ENCODE measurements at places on chromosomes 2 and 18. TPM values are rescaled to one million over a fixed set of nuclear protein-coding genes. Genes with fewer than 3 reads are reported as not detected.

GRCh38 chr2:138291805-138292204 is 209.8 kb upstream of the SPOPL start:
- no peak for DNase-seq

The COLEC12 gene
- total RNA-seq: 0.03 TPM

DNA sequence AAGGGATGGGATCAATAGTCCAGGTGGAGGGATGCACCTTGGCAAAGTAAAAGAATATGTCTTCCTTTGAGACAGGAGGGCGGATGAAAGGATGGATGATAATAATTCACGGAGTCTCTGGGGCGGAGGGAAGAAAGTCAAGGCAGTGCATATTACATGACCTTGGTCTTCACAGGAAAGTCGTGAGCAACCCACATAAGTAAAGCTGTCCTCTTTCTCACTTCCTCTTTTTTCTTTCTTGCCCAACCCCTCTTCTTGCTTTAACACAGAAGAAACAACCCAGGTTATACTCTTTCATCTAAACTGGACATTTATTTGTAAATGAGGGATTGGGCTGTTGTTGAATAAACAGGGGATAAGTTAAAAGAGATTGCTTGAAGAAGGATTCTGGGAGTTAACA is 168.7 kb upstream of the SKOR2 start:
- no peak for DNase-seq

DNA sequence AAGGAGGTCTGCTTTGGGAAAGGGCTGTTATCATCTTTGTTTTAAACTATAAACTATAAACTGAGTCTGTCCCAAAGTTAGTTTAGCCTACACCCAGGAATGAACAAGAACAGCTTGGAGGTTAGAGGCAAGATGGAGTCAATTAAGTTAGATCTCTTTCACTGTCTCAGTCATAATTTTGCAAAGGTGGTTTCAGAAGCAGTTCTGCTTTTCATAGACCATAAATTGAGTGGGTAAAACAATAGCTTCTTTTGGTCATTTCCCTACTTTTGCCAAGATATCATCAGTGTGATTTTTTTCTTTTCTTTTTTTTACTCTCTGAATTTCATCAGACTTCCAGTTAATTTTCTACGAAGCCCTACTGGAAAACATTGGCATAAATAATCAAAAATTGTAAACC is 117.0 kb downstream of the AP1S3 start:
- DNase-seq: no peak

DNA sequence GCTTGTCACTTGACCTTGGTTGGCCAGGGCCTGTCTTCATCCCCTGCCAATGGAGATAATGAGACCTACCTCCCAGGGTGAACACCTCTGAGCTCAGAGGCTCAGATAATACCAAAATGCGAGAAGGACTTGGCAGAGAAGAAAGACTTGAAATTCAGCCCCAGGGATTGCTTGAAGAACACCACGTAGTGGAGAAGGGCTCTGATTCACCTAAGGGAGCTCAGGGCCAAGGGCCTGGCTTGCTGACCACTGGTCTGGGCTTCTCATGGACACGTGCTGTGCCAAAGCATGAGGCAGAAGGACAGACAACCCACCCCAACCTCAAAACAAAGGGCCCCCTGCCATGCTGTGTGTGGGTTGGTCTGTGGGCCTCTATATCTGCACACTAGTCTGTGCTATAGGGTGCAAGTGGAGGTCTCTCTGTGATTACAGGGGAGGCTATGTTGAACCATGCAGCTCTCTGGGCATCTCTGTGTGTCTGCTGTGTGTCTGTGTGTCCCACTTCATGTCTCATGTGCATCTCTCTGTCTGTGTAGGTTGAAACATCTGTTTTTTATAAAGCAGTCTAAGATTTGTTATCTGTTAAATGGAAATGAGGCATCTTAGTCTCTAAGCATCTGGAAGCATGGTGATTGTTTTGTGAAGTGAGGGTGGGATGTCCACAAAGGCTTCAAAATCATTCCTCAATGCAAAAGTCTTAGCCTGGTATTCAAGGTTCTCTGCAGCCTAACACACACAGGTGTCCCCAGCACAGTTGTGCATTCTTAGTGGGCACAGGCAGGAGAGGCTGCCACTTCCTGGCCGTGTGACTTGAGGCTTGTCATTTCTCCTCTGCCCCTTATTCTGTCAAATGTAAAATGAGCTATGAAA is 61.0 kb upstream of the EPAS1 start:
- no peak for DNase-seq

GRCh38 chr2:229689307-229689839 is 25.0 kb downstream of the DNER start:
- no peak for DNase-seq

GRCh38 chr18:3245853-3246634 is 1.6 kb upstream of the MYL12A start:
- DNase-seq: no peak

- no peak for DNase-seq
Measured at GRCh38 chr2:241445426-241445825, 63.0 kb downstream of the STK25 start.

DNA sequence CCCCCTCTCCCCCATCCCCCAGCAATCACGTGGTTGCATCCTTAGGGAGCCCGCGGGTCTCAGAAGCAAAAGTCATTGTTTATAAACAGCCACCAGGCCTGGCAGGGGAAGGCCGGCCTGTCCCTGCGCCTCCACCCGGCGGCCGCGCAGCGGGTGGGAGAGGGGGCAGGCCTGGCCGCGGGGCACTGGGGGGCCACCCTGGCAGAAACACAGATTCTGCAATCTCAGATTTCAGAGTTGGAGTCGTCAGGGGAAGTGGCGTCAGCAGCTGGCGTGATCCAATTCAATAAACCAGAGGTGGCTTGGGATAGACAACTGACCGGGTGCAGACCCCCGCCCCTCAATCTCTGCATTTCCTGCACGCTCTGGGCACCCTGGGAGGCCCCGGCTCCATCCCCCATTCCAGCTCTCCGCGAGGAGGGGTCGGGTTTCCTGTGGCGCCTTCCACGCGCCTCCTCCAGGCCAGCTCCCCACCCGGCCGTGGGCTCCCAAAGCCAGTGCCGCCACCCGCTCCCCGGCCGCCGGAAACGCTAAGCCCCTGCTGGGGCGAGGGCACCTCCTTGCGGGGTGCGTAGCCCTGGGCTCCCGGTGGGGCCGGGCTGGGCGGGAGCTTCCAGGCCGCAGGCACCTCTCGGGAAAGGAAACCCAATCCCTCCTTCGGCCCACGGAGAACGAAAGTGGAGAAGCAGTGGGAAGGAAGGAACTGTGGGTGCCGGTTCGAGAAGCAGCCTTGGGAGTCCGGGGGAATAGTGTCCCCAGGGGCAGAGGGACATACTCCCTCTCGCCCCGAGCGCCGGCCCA is 1.1 kb downstream of the BIN1 start:
- DNase-seq: no peak

DNA sequence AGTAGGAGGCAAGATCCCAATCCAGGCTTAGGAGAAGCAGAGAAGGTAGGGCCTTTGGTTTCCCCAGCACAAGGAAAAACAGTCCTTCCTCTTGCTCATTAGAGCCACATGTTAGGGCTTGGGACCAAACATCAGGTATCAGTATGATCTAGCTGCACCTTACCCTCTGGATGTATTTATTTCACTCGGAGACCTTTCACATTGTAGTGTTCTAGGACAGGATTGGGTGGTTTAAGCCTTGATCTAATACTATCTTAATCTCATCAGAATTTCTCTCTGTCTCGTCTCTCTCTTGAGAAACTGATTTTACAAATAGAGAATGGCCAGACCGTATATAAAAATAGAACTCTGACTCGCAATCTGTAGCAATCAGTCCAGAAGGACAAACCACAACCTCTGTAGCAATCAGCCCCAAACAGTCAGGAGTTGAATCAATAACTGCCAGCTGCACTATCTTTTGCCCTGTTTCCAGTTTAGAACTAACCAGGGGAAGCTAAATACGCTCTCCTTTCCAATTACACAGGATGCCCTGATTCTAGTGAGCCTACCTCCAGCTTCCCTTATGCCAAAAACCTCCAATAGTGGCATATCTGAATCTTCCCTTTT is 207.1 kb downstream of the TDRD15 start:
- DNase-seq: no peak

GRCh38 chr2:223681125-223681524 is 79.0 kb upstream of the SCG2 start:
- no peak for DNase-seq

The SLC35F6 gene
- 67.3 TPM for total RNA-seq

DNA sequence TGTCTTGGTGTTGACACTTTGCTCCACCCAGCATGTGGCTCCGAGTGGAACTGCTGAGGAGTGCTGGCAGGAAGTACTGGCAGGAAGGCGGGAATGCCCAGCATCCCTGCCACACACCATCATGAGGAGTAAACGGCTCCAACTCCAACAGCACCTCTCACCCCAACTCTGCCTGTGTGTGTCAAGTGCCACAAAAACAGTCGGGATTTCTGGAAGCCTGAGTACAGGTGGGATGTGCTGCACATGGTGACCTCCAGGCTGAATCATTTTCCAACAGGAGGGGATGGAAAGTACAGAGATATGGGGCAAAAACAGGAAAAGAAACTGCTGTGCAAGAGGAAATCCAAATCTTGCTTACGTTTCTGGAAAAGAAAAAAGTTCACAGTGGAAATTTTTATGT is 53.6 kb downstream of the PARD6G start:
- no peak for DNase-seq

DNA sequence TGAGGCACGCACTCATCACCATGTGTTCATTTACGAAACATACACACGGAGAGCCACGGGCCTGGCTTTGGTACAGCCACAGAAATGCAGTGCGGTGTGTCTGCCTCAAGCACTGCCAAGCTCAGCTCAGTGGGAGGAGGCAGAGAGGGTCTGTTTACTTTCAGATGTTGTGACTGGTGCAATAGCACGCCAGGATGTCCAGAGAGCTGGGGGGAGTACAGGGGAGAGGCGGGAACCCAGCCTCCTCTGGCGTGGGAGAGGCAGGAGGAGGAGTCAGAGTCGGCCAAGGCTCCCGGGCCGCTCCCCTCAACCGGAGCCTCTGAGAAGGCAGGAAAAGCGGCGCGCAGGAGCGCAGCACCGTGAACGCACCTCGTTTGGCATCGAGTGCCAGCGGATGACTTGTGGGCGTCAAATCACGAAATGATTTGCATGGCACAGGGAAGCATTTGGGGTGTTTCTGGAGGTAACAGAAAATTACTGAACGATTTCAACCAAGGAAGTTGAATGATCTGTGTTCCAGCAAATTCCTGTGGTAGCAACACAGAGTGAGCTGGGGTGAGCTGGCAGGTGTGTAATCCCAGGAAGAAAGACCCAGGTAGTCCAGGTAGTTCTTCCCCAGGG is 143.0 kb downstream of the ZNF516 start:
- DNase-seq: no peak

The RIT2 gene
- not detected for total RNA-seq

- DNase-seq: no peak
Measured at GRCh38 chr2:862355-862687, 88.3 kb upstream of the SNTG2 start.

GRCh38 chr18:33577685-33578517 is at the start of gene ASXL3:
ASXL3 (plus strand) TSS chr18:33578219; CDS start chr18:33578632, 413 bp downstream.
- DNase-seq: no peak

DNA sequence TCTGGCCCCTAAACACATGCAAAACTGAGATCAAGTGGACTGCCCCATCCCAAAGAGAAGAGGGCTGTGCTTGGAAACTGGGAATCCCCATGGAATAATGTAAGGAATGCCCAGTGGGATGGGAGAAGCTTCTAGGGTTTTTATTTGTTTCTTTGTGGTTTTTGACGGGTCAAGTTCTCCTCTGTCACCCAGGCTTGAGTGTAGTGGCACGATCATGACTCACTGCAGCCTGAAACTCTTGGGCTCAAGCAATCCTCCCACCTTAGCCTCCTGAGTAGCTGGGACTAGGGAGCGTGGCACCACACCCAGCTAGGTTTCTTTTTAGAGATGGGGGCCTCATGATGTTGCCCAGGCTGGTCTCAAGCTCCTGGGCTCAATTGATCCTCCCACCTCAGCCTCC is 101.7 kb upstream of the ZSWIM2 start:
- no peak for DNase-seq

The SAG gene
- not detected for total RNA-seq

The LIMS4 gene
- 0.51 TPM for total RNA-seq

The STPG4 gene
- total RNA-seq: 0.36 TPM

DNA sequence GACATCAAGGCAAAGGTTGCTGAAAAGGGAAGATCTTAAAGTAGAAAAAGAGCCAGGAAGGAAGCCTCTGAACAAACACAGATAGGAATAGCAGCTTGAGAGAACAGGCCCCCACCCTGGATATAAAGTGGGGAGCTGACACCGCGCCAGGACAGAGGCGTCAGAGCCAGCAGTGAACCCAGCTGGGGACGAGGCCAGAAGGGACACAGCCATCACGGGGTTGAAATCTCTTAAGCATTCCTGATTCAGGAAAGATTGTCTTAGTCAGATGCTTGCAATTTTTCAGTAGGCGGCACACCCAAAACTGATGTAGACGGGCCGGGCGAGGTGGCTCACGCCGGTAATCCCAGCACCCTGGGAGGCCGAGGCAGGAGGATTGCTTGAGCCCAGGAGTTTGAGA is 93.8 kb upstream of the PHLPP1 start:
- DNase-seq: no peak

The CTAGE1 gene
- not detected for total RNA-seq

DNA sequence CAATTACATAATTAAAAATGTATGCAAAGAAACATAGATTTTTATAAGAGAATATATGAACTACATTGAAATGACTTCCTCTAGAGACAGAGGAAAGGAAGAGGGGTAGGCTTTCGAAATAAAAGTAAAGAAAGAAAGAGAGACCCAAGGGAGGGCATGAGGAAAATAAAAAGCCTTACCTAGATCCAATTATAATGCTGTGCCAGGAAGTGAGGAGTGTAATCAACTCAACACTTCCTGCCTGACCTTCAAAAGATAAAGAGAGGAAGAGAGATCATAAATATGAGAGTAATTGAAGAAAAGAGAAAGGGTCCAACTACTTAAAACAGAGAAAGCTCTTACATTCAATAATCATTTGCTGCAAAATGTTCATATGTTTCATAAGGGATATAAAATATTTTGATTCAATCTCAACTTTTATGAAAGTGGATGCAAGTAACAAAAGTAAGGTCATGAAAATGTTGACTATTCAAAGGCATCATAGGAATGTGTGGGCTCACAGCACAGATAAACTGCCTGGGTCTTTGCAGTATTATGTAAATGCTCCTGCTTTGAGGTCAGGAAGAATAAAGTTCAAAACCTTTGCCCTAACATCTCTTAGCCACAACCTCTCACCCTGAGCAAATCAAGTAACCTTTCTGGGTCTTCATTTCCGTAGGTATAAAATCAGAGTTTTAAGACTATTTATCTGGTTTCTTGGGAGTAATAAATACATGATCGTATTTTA is 1237.7 kb downstream of the LRP1B start:
- DNase-seq: no peak

The KYNU gene
- not detected for total RNA-seq

- no peak for DNase-seq
Measured at GRCh38 chr2:144162652-144163051, 357.3 kb downstream of the ZEB2 start.

GRCh38 chr2:162114271-162114670 is 37.8 kb downstream of the GCG start:
- DNase-seq: no peak

GRCh38 chr2:202051499-202052161 is 18.0 kb downstream of the FZD7 start:
- DNase-seq: no peak

DNA sequence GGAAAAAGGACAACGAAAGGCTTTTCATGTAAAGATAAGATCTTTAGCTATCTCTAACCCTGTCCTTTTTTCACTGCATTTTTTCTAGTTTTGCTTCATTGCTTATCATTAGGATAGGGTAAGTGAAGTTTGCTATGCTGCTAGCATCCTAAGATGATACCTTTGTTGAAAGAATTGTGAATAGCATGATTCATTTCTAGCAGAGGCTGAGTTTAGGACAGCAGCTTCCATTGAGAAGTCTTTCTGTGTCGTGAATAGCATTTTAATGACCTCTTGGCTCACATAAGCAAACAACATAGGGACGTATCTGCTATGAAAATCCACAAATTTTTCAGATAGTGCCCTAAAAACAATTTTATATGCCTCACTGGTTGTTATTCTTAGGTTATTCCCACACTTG is 36.4 kb upstream of the GAREM2 start:
- no peak for DNase-seq

Data from Panc1 (cell line).